HCEC 1CT (cell line): ENCODE measurements at places on chromosomes 1 and 21.
A peak's percentile ranks its signal among the peaks of the same experiment; 100 is the strongest.

- peak; percentile 76 for DNase-seq
Observed at GRCh38 chr1:37811027-37811655, 3.1 kb upstream of the YRDC start.

DNA sequence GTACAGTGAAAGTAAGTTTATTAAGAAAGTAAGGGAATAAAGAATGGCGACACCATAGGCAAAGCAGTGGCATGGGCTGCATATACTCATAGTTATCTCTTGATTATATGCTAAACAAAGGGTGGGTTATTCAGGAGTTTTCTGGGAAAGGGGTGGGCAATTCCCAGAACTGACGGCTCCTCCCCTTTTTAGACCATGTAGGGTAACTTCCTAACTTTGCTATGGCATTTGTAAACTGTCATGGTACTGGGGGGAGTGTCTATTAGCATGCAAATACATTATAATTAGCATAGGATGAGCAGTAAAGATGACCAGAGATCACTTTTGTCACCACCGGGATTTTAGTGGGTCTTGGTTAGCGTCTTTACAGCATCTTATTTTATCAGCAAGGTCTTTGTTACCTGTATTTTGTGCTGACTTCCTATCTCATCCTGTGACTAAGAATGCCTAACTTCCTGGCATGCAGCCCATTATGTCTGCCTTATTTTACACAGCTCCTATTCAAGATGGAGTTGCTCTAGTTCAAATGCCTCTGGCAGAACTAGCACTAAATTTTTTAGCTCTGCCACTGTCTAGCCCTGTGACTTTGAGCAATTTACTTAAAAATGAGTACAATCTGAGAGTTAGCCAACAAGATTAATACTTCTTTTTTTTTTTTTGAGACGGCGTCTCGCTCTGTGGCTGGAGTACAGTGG is 110.3 kb upstream of the PALMD start:
- DNase-seq = no peak

- no peak for DNase-seq
Observed at GRCh38 chr21:17789656-17790055, 29.5 kb downstream of the C21orf91 start.

DNA sequence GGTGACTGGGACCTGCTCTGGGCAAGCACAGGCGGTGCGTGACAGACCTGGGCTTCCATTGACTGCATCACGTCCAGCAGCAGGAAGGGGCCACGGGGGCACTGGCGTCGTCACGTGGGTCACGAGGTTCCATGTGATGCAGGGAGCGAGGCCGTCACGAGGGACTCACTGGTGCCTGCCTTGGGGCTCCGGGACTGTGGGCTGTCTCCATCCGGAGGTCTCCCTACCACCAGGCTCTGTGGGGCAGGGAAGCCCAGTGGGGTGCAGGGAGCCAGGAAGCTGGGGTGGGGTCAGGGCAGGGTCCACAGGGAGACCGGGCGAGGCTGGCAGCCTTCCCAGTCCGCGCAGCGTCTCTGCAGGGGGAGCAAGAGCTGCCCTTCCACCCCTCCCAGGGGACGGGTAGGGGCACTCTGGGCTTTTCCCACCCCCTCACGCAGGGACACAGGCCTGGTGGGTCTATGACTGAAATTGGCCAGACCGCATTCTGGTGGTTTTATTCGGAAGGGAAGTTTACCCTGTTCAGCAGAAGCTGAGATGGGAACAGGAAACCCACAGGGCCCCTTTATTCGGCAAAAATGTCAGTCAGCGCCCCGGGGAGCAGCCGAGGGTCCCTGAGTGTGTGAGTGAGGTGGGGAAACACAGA is 416 bp upstream of the TNFRSF14 start:
- no peak for DNase-seq

GRCh38 chr1:4305526-4306301 is 348.7 kb upstream of the AJAP1 start:
- DNase-seq = no peak

DNA sequence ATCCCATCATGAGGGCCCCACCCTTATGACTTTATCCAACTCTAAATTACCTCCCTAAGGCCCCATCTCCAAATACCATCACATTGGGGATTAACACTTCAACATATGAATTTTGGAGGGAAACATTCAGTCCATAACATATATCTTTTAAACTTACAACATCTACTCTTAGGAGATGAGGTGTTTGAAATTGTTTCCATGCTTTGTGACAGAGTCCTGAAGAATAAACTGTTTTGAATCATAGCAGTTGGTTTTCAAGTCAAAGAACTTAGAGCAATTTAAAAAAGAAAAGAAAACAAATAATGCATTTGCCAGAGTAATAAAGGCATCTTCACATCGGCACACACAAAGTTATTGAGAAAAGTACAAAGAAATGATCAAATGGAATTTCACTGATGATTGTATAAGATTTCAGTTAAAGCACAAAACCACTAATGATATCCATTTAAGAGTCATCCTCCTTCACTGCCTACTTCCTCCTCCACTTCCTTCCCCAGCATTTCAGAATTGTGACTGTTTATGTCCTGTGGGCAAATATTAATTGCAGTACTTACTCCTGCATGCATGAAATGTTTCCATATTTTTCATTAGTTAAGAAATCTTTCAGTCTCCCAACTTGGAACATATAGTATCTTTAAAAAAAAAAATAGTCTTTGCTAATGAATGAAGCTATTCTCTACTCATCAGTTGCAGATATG is 202.0 kb downstream of the LRRC40 start:
- DNase-seq = peak; percentile 11
